ENCODE measurements at places on chromosomes 6 and 20.

- no peak for DNase-seq
Observed at GRCh38 chr6:36979347-36979742, 6.7 kb downstream of the MTCH1 start.

DNA sequence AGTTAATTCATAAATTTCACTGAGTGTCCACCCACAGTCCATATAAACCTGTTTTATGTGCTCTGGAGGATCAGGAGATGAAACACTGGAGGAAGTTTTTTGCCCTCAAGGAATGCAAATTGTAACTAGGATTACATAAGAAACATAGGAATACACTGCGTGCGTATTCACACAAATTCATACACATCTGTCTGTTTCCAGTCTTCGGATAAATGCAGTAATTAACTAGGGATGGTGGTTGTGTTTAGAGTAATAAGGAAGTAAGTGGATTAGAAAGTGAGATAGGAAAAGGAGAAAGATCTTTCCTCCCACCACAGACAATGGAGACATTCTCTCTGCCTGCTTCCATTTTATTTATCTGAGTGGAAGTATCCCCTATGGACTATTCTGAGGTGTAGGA lies 35.7 kb upstream of the POPDC3 start:
- DNase-seq: no peak

DNA sequence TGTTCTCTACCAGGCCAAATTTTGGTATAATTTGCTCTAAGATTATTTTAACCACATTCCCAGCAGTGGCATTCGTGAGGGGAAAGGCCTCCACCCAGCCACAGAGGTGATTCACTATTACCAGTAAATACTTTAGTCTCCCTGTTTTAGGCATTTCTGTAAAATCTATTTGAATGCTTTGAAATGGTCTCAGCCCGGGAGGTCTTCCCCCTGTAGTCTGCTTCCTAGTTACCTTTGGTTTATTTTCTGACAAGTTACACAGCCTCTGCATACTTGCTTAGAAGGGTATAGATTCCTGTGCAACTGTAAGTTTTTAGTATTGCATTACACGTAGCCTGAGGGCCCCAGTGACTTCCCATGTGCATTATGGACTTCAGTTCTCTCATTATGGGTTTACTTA lies 248.7 kb downstream of the C6orf118 start:
- no peak for DNase-seq

- DNase-seq: no peak
Observed at GRCh38 chr6:56962441-56962840, 7.5 kb downstream of the BEND6 start.

DNA sequence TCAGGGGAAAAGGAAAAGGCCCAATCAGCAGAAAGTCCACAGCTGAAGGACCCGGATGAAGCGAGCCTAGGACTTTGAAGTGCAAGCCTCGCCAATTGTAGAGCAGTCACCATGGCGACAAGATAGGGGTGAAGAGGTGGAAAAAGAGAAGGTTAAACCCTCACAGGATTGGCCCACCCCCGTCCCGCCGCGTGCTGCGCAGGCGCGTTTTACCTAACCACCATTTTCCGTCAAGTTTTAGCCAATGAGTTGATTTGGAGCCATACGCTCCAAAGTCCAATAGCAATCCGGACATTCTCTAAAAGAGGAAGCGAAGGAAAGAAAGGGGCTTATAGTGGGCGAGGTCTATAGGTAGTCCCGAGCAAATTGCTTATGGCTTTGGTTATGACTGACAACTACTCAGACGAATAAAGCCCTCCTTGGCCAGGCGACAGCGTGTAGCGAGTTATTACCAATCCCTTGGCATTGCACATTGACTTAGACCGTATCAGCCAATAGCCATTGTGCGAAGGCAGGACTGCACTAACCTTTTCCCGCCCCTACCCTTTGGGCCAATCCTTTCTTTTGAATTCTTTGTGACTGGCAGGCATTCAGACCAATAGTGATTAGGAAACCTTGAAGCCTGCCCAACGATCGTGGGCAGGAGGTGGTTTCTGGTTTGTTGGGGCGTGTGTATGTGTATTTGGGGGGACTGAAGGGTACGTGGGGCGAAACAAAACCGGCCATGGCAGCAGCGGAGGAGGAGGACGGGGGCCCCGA lies at the start of gene RNF5:
Gene RNF5 (plus strand): TSS at position 618 of the 759 bp plus-strand sequence. CDS start 107 bp downstream, at position 725.
- peak; percentile 84 for DNase-seq

All from activated naive CD8-positive, alpha-beta T cell treated with anti-CD3 and anti-CD28 coated beads, Interleukin-2, amount 50 U/mL, for 16 hours (primary cell).